ENCODE measurements at places on chromosomes 3 and 15.

- DNase-seq, result peak; percentile 43
These were observed 16.8 kb downstream of the EPHA6 start for GRCh38 chr3:96831175-96831574.

GRCh38 chr3:192915304-192915703, 2.4 kb downstream of the MB21D2 start:
- DNase-seq, result peak; percentile 26

GRCh38 chr15:44023176-44023575, 171.9 kb downstream of the FRMD5 start:
- DNase-seq, result no peak

DNA sequence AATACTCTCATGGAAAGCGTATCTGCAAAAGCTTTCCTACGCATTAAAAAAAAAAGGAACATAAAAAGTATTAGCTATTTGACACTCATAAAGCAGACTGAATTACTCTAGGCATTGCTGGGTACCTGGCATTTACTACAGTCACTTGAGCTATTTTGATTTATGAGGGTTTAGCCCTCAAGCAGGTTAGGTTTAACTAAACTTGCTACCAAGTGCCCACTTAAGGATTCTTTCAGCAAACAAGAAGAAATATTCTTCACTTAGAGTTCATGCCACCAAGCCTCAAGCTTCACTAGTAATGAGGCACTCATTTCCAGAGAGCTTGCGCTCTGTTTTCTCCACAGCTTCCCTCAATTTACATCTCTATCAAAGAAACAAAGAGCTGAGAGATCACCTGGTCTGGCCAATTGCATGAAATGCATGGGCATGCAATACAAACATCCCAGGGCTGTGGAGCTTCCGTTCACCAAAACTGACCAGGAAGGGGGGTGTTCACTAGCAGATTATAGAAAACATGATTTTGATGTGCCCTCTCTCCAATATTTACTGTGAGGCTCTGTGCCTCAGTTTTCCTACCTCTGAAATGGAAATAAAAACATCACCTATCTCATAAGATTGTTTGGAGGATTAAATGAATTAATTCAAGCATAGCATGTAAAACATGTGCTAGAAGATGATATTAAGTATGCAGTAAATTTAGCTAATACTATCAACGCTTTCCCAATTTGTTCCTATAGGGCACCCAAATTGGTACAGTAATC, 217.3 kb downstream of the RORA start:
- DNase-seq, result no peak

DNA sequence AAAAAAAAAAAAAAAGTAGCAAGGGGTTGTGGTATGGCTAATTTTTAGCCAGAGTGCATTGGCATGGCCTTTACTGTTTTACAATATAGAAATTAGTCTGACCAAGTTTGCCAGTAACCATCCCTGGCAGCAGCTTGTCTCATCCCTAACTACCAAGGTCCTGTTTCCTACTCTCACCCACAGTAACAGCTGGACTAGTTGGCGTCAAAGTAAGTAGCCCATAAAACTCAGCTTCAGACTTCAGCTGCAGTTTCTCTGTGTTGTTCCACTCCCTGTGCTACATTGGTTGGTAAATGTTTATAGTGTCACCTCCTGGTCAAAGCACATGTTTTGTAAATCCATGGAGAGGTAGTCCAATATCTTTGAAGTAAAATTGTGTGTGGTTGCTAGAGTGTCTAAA, 691.3 kb downstream of the ZPLD1 start:
- no peak for DNase-seq

GRCh38 chr3:148173851-148174250, 523.9 kb upstream of the AGTR1 start:
- no peak for DNase-seq

- DNase-seq, result no peak
These were observed 71.7 kb downstream of the FGF12 start for GRCh38 chr3:192655628-192656027.

DNA sequence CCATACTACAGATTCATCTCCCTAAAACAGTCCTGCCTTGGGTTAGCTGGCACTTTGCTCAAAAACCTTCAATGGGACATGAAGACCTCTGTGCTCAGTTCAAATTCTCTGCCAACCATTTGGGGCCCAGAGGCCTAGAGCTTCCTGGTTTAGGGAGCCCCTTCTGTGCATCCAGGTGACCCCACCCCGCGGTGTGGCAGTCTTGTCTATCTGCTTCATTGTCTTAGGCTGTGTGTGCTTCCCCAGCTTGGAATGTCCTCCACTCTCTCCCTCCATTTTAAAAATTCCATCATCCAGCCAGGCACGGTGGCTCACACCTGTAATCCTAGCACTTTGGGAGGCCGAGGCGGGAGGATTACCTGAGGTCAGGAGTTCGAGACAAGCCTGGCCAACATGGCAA, 99.0 kb upstream of the NEO1 start:
- no peak for DNase-seq

GRCh38 chr15:20341901-20342600, 199.5 kb downstream of the GOLGA6L6 start:
- DNase-seq, result no peak

Measured in nucleus accumbens (tissue), 56 donors.